ENCODE measurements at places on chromosomes 6 and 20. TPM values are rescaled to one million over a fixed set of nuclear protein-coding genes. Genes with fewer than 3 reads are reported as not detected.

The CALHM4 gene
- total RNA-seq = not detected

The ENPP5 gene
- total RNA-seq = 0.89 TPM

The FGD2 gene
- total RNA-seq = 1.4 TPM

The GGT7 gene
- total RNA-seq = 37.2 TPM

The RIN2 gene
- 0.72 TPM for total RNA-seq

The MEP1A gene
- not detected for total RNA-seq

DNA sequence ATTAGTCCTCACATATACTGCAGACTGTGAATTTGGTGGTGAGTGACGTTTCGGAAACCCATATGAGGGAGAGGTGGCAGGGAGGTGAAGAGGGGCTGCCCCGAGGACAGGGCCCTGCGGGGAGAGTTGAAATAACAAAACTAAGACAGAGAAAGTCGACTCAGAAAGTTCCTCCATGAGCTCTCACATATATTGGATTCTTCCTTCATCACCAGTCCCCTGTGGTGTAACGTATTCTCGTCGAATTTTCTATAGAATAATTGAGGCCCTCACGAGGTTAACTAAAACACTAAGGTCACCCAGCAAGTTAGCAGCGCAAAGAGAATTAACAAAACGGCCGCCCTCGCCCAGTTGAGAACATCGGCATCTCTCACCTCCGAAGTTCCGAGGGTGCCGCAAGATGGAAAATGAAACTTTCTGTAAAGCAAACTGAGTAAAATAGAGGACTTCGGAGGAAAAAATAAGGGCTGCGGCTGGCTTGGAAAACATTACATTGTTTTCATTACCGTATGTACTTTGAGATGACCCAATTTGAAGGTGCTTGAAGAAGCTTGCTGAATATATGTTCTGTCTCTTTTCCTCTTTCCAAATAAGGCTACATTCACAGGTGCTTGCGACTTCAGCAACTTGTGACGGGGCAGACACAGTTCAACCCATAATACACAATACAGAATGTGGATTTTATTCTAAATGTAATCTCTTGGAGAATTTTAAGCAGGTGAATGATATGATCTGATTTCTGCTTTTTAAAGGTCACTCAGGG, 490.9 kb upstream of the JARID2 start:
- peak; percentile 64 for DNase-seq

DNA sequence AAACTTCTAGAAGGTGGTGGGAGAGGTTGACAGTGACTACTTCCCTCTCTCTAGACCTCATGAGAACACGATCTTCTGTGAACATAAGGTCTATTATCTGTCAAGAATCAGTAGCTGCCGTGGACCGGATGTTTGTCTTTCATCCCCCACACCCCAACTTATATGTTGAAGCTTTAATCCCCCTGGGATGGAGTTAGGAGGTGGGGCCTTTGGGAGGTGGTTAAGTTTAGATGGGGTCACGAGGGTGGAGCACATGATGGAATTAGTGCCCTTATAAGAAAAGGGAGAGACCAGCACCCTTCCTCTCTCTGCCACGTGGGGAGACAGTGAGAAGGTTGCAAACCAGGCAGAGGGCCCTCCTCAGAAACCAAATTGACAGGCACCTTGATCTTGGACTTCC, 409.1 kb downstream of the QKI start:
- no peak for DNase-seq

DNA sequence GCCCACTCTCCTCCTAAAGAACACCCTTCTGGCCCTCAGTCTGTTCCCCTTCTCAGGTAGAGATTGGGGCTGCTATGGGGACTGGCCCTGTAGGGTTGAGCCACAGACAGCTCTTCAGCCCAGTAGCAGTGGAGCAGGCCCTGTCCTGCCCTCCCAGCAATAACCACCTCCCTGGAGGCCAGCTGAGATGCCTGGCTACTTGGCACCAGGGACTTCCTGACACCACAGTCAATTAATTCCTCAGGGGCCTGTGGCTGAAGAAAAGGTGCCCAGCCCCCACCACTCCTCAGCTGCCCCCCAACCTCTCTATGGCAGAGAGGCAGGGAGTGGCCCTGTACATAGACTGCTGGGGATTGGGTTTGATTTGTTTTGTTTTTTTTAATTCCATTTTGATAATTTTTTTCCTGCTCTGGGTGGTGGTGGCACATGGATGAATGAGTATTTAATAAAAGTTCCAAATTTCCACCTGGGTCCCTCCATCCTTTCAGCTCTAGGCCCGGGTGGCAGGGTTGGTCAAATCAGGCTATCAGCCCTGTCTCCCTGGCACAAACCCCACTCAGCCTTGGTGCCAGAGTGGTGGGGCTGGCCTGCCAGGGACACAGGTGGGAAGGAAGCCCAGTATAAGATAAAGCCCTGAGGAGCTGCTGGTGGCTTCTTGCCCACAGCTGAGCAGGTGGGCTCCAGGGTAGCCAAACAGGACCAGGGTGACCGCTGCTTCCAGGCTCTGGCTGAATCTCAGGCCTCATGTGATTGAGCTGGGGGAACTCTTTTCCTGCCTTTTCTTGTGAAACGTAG, 1.9 kb upstream of the DEF6 start:
- no peak for DNase-seq

GRCh38 chr6:68343901-68344300, 291.2 kb upstream of the ADGRB3 start:
- DNase-seq = no peak

GRCh38 chr20:62710221-62710885, 1.7 kb downstream of the NTSR1 start:
- DNase-seq = no peak

DNA sequence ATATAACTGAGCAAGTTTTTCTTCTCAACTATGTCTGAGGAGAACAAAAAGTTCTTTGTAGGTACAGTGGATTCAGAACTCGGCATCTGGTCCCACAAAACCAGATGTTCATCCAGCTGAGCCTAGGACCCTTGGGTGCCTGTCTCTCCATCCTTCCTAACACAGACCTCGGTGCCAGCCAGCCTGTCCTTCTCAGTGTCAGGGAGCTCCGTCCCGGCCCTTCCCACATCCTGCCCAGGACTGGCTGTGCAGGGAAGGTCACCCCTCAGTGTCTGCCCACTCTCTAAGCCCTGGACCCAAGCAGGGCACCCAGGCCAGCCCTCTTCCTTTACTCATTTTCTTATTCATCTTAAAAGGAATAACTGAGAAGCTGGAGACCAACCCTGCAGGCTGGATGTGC, 32.0 kb upstream of the AGPAT4 start:
- no peak for DNase-seq

DNA sequence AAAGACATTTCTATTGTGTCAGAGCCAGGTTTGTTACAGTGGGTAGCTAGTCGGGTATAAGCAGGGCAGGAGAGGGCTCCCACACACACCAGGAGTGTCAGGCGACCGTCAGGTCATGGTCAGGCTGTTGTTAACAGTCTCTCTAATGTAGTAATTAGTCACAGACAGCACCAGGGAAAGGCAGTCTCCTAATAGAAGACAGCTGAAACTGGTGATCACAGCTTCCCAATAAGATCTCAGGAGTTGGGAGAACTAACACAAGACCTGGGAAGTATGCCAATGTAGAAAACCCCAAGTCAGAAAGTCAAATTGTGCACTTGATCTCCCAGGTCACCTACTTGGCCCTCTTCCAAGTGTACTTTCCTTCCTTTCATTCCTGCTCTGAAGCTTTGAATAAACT, 53.0 kb upstream of the GPR6 start:
- DNase-seq = no peak

DNA sequence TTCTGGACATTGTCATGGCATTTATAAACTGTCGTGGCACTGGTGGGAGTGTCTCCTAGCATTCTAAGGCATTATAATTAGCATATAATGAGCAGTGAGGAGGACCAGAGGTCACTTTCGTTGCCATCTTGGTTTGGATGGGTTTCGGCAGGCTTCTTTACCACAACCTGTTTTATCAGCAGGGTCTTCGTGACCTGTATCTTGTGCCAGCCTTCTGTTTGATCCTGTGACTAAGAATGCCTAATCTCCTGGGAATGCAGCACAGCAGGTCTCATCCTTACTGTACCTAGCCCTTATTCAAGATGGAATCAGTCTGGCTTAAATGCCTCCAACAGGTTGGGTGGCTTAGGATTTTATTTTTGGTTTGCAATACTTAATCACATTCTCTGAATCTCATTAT, 142.7 kb upstream of the GGTLC1 start:
- DNase-seq = no peak

- DNase-seq = no peak
These were observed 132.5 kb downstream of the ZFAND3 start for GRCh38 chr6:37952027-37952426.

GRCh38 chr6:159555082-159555875, 137.8 kb downstream of the SOD2 start:
- no peak for DNase-seq

- DNase-seq = no peak
These were observed 6.3 kb downstream of the SGK2 start for GRCh38 chr20:43564993-43565757.

GRCh38 chr6:44775121-44775520, 387.6 kb downstream of the CDC5L start:
- DNase-seq = no peak

GRCh38 chr6:75084872-75085381, 120.9 kb downstream of the COL12A1 start:
- no peak for DNase-seq

DNA sequence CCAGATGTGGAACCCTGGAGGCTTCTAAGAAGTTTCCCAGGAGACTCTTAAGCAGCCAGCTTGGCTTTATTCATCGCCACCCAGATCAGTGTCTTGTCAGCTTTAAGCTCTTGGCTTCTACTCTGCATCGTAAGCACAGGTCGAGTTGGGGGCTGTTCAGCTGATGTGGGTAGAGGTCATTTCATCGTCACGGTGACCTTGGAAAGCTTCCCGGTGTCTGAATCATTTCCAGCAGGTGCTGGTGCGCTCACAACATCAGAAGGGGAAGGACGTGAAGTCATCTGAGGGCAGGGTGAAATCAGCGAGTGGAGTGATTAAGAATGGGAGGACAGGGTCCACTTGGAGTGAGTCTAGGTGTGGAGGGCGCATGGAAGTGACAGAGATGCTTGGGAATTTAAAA, 112.6 kb downstream of the SASH1 start:
- DNase-seq = no peak

DNA sequence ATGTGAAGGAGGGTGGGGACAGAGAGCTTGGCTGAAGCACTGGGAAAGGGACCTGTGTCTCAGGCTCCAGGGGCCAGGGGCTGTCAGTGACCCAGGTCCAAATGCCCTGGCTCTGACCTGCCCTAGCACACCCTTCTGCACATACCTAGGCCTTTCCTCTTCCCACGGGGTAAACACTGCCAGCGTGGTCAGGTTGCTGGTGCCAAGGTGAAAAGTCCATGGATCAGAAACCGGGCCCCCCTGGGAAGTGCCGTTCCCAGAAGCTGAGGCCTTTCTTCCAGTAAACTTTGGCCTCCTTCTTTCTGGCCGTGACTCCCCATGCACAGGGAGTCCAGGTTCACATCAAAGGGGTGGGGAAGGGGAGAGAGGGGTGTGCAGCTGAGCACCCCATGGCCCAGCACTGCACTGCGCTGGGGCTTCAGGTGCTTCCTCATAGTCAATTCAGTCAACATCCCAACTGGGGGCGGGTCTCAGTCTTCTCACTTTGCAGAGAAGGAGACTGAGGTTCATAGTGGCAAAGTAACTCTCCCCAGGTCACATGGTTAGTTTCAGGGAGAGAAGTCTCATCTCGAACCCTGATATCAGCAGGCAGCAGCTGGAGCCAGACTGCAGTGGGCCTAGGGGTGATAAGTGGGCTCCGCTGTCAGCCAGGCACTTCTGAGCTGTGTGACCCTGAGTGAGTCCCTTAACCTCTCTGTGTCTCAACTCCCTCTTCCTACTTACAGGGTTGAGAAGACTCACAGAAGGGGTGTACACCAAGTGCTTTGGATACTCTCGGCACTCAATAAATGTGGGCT, 17.0 kb downstream of the PCK1 start:
- no peak for DNase-seq

DNA sequence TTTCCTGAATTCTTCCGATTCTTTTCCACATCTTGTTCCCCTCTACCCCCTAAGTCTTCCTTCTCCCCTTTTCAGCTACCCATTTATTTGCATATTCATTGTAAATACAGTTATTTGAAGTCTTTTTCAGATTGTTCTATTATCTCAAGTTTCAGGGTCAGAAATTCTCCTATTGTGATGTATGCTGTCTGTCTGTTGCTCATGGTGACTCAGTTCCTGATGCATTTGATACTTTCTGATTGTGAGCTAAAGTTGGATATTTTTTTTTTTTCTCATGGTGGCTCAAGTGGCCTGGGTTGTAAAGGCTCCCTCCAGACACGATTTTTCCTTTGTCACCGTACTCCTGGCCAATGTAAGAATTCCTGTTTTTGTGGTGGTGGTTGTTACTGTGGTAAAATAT, 4.9 kb upstream of the PI16 start:
- DNase-seq = no peak

GRCh38 chr6:52887910-52888524, 21.5 kb downstream of the GSTA3 start:
- no peak for DNase-seq

DNA sequence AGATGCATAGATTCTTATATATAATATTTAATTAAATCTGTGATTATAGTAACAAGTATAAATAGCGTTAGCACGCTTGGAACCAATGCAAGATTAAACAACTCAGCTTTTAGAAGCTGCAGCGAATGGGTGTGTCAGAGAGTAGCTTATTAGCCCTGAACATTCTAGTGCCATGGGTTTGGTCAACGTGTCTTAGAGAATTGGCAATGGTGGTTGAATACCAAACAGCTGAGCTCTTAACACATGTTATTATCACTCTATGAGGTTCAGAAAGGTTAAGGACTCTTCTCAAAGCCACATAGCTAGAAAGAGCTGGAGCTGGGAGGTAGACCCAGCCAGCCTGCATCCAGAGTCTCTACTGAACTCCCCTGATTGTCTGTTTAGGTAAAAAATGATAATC, 284.2 kb upstream of the CHD6 start:
- DNase-seq = no peak

GRCh38 chr20:12882832-12883506, 125.8 kb upstream of the SPTLC3 start:
- no peak for DNase-seq
